ENCODE measurements at places on chromosomes 2 and 18.

- DNase-seq = no peak
These were observed 13.9 kb upstream of the RAB17 start for GRCh38 chr2:237604391-237604790.

DNA sequence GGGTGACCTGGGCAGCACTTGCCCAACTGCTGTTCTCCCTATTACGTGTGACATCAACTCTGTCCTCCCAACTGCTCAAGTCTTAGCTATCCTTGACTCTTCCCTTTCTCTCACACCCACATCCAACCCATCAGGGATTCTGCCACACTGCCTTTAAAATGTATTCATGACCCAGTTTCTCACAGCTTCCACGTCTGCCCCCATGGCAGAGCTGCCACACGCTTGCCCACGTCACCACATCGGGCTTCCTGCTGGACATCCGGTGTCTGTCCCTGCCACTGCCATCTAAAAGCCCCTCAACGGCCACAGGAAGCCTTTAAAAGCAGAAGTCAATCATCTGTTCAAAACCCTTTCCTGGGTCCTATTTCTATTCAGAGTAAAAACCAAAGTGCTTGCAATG is 233.1 kb upstream of the POU3F3 start:
- DNase-seq = no peak

- no peak for DNase-seq
These were observed 428.7 kb upstream of the GYPC start for GRCh38 chr2:126227250-126227649.

DNA sequence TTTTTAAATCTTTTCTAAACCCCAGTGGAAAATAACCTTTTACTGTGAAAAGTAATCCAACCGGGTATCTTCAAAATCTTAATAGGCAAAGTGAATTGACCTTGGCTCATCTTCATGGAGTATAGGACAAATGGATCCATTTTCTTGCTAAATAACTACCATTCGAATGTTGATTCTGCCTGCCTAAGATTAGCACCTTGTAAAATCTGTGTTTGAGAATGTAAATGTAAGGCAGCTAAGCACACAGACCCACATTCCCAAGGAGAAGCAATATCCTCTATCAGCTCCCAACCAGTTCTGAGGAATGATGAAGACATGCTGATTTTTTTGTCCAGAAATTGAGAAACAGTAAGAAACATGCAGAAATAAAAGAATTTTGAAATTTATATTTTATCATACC is 509.8 kb upstream of the SMIM21 start:
- no peak for DNase-seq

DNA sequence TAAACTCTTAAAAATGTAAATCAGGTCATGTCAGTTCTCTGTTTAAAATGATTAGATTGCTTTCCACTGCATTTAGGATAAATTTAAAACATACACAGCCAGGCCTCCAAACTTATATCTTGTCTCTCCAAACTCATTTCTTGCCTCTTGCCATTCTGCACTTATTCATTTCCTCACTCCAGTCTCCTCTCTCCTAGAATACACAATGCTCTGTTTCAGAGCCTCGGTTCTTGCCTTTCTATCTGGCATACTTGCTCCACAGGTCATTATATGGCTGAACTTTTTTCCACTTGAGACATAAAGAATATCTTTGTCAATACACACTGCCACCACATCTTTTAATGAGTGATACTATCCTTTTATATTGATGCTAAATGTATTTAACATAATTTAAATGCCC is 10.5 kb upstream of the UGP2 start:
- no peak for DNase-seq

GRCh38 chr2:29006092-29006979 is 25.2 kb downstream of the TOGARAM2 start:
- DNase-seq = no peak

DNA sequence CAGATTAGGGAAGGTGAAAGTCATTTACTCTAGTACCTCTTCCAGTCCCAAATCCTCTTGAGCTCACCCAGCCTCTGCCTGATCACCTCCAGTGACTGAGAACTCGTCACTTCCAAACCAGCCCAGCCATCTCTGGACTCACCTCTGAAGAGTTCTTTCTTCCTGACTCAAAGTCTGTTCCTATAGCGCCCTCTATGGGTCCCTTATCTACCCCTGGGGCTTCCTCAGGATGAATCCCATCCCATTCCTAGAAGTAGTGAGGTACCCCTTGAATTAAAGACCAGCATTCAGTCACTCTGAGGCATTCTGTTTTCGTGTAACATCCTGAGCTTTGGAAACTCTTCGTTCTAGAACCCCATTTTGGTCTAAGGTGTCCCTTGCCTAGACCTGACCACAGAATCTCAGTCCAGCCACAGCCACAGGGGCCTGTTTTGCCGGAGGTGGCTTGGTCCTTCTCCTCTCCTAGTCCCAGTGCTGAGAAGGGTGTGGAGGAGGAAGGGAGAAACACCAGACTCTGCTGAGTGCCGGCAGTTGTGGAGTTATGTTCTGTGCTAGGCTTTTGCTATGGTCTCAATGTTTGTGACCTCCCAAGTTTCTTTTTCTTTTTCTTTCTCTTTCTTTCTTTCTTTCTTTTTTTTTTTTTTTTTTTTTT is 32.7 kb downstream of the SIX3 start:
- DNase-seq = no peak
